Renal cortical epithelial cell (primary cell): ENCODE measurements at places on chromosomes 13 and 19.
A peak's percentile ranks its signal among the peaks of the same experiment; 100 is the strongest.

GRCh38 chr19:45613926-45614725, 12.1 kb upstream of the GPR4 start:
- peak; percentile 97 for DNase-seq

DNA sequence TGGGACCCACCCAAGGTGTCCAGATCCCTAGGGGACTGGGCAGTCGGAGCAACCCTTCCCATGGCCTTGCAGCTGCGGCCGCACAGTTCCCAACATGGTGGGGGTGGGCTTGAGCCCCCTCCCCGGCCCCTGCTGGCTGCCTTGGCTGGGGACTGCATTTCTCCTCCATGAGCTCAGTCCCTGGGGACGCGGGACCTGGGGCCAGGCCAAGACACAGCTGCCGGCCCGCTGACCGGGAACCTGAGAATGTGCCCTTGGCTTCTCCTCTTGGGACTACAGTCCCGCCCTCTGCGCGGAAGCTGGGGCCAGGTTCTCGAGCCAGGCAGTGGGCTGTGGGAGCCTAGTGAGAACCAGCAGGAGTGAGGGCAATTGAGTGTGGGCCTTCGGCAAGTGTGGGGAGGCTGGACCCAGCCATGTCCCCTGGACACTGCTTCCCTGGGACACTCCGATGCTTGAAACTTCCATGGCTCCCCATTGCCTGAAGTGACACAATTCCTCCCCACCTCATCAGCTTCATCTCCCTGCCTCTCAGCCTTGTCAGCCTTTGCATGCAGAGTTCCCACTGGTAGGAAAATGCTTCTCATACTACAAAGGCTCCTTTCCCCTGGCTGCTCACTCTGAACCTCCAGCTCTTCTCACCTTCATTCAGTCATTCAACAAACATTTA, 13.1 kb upstream of the NOTCH3 start:
- DNase-seq = no peak

DNA sequence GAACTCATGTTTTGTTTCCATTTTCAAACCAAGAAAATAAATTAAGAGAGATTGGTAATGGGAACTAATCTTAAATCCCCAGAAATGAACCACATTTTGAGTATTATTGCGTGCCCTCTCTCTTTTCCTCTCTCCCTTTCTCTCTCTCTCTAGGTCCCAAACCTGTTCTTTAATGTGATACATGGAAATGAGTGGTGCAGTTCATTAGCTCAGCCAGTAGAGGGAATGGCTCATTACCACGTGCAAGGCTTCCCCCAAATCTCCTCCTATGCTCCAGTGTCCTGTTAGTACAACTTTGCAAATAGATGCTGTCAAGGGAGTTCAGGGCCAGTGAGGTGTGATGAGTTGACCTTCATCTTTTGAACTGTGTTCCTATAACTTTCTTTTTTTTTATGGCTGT, 178.4 kb downstream of the FGF9 start:
- DNase-seq = peak; percentile 21

GRCh38 chr19:58474291-58474996, 1.7 kb upstream of the ZNF446 start:
- peak; percentile 49 for DNase-seq

GRCh38 chr19:51493776-51494175, 7.8 kb downstream of the SIGLEC12 start:
- no peak for DNase-seq

GRCh38 chr19:23867895-23868294, 46.8 kb upstream of the ZNF726 start:
- DNase-seq = no peak

GRCh38 chr13:65095161-65096082, 2134.7 kb downstream of the PCDH9 start:
- DNase-seq = no peak

- no peak for DNase-seq
These were observed 331.2 kb downstream of the SPRY2 start for GRCh38 chr13:80009760-80010159.

DNA sequence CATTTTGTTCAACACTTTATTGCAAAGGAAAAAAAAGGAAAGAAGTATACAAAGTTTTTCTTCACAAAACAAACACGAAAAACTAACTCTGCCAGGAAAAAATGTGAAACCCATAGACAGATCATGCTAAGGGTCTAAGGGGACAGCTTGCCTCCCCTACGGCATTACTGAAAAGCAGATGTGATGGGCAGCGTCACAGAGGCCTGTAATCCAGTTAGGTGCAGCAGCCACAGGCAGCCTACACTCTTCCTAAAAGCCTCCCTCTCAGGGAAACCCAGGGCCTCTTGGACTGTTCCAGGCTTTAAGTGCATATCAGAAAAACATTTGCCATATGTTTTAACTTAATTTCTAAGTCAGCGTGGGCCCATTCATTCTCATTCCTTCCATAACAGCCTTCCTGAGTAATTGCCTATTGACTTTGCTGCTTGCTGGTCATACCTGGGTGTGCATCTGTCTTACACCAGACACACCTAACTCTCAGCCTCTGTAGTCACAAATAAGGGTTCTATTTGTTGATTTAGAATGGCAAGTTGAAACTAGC, 135.7 kb upstream of the SERP2 start:
- DNase-seq = no peak

DNA sequence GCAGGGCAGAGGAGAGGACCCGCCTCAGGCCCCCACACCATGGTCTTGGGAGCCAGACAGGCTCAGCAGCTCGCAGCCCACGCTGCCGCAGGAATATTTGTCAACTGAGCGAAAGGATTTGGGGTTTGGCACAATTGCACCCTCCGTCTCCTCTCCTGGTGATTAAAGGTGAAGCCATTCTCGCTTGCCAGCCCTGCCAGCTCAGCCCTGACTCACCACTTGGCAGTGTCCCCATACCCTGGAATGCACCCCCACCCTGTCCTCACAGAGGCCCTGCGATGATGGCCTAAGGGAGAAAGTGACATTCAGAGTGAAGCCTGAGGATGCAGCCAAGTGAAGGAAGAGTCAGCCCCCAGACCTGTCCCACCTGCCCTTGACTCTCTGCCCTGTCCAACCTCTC, 18.8 kb downstream of the CYTH2 start:
- DNase-seq = peak; percentile 88

GRCh38 chr19:11322269-11323024, 17.0 kb downstream of the RAB3D start:
- peak; percentile 33 for DNase-seq

GRCh38 chr13:24145674-24146073, 14.8 kb upstream of the SPATA13 start:
- DNase-seq = no peak

DNA sequence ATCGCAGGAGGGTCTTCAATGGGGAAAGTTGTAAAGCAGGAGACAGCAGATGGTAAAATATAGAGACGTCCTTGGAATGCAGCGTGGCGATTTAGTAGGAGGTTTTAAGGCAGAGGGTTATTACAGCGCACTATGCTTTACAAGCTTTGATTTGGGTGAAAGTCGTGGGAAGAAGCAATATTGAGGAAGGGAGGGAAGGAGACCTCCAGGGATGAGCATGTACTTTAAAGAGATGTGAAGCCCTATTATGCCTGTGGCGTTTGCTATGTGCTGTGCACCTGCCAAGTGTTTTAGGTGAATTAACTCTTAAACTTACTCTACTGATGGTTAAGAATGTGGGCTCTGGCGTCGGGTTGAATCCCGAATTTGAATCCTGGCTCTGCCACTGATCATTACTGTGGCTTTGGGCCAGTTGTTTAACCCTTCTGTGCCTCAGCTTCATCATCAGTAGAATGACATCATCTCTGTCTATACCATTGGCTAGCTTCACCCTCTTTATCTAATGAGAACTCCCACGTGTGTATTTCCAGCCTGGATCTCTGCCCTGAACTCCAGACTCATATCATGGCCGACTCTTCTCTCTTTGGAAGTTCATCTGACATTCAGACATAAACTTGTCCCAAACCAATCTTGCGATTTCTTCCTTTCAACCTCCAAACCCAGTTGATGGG, 583 bp downstream of the CCDC61 start:
- no peak for DNase-seq

DNA sequence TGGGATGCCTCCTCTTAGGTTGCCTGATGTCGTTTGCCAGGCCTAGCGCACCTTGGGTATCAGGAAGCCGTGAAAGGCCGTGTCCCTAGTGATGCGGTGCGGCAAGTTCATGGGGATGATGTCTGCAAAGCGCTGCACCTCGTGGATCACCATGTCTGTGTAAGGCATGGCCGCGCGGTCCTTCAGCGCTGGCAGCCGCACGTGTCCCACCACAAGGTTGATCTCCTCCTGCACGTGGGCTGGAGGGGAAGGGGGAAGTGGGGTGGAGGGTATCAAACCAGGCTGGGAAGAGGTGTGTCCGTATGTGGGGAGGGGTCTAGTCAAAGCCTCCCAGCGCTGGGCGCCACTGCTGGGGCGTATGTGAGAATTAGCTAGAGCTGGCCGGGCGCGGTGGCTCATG, 23.2 kb downstream of the EGLN2 start:
- DNase-seq = no peak

DNA sequence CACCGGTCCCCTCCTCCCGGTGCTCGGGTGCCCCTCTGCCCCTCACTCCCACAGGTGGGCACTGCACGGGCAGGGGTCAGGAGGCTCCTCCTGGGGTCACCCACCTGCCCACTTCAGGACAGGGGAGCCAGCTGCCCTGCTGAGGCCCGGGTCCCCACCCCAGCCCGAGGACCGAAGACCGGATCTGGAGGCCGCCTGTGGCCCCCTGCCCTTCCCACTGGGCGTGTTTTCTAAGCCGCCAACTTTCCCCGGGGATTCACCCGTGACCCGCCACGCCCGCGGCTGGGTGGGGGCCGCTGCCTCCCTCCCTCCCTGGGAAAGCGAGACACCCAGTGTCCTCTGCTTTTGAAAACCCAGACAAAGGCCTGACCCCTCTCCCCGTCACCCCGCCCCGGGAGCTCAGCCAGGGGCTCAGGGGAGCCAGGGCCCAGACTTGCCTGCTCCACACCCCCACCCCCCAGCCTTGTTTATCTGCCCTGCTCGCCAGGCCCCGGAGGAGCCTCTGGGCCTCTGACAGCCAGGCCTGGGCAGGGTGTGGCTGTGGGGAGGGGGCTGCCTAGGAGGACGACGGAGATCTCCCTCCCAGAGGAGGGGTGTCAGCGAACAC, 1.3 kb downstream of the PALM start:
- DNase-seq = no peak

- no peak for DNase-seq
These were observed 359.5 kb downstream of the PCDH17 start for GRCh38 chr13:57991041-57991440.

GRCh38 chr19:23917856-23918255, 3.2 kb downstream of the ZNF726 start:
- peak; percentile 79 for DNase-seq

DNA sequence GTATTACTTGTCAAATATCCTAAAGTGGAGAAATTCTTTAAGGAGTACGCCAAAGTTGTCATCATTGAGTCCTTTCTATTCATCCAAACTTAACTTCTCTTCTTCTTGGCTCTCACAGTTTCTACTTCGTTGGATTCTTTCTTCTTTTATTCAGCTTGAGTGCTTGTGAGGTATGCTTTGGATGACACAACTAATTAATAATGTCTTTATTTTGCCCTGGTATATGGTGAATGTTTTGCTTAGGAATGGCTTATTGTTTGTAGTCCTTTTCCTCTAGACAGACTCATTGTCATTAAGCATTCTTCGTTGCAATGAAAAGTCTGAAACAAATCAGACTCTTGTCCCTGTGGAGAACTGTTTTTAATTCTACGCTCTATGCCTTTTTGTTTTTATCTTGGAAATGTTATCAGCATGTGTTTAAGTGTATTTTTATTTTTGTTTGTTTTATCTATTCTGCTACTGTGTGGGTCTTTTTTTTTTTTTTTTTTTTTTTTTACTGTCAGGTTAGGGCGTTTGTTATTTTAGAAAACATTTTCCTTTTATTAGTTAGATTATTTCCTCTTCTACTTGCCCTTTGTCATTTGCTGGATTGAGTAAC, 471.5 kb downstream of the GPC6 start:
- DNase-seq = peak; percentile 81

DNA sequence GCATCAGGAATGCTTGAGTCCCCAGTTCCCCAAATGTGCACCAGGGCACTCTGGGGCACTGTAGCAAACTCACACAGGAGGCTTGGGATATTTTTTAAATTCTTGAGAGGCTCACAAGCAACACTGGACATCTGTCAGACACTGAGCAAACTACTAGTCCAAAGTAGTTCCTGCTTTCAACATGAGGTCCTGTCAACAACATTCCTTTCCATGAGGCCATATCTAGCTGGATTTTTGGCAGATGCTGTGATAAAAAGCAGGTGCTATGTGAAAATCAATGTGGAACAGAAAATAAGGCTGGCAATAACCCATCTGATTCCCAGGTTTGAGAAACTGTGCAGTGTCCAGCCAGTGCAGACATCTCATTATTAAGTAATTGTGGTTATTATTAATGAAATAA, 50.5 kb downstream of the STARD13 start:
- DNase-seq = no peak

GRCh38 chr13:40653527-40654318, 12.7 kb downstream of the FOXO1 start:
- no peak for DNase-seq

- no peak for DNase-seq
These were observed 8.2 kb downstream of the LAIR1 start for GRCh38 chr19:54356444-54357056.

DNA sequence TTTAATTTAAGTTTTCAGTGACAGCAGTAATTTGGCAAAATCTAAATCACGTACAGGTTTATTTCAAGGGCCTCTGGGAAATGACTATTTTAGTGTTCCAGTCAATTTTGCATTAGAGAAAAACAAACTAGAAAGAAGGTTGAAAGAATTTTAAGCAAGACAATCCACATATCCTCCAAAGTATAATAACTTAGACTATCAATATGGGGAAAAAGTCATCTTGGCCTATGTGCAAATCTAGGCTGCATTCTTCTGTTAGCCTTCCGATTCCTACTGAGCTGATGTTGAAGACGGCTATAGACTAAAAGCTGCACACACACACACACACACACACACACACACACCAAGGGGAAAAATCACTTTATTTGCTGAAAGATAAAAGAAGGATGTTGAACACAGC, 81.3 kb downstream of the SLITRK6 start:
- DNase-seq = no peak

- DNase-seq = no peak
These were observed 43.6 kb downstream of the ARHGAP35 start for GRCh38 chr19:46904114-46905060.

DNA sequence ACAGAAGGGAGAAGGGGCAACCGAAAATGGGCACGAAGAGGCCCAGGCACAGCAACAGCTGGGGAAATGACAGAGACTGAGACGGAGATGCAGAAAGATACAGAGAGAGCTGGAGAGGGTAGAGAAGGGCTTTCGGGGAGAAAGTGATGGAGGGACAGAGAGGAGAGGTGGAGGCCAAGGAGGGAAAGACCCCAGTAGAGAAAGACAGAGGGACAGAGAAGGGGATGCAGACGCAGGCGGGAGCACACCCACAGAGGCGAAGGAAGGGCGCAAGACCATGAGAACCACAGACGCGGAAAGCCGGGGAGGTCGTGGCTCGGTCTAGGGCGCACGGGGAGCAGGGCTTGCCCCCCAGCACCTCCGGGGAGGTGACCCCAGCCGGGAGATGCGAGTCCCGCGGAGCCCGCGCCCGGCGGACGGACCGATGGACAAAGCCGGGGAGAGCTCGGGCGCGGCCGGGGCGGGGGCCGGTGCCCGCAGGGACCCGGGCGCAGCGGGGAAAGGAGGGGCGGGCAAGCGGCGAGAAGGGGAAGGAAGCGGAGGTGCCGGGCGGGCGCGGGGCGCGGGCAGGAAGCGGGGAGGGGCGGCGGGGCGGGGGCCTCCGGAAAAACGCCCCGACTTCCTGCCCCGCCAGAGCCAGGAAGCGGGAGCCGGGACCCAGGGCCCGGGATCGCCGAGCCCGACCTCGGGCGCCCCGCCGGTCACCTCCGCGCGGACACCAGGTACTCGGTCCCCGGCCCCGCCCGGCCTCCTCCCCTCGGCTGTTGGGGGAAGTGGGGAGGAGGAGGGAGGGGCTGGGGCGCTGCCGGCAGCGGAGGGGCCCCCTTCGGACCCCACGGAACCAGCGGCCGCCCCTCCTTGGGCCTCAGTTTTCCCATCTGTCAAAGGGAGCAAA, at the start of gene ARHGEF1:
Gene ARHGEF1, plus strand, starts transcription at position 617 of the 895 bp plus-strand sequence. CDS start 4,899 bp downstream, outside the sequence.
- no peak for DNase-seq
